Fibroblast of skin of left biceps (primary cell): ENCODE measurements at places on chromosomes 2 and 18.

GRCh38 chr2:151230627-151231140, 31.0 kb downstream of the RBM43 start:
- no peak for DNase-seq

DNA sequence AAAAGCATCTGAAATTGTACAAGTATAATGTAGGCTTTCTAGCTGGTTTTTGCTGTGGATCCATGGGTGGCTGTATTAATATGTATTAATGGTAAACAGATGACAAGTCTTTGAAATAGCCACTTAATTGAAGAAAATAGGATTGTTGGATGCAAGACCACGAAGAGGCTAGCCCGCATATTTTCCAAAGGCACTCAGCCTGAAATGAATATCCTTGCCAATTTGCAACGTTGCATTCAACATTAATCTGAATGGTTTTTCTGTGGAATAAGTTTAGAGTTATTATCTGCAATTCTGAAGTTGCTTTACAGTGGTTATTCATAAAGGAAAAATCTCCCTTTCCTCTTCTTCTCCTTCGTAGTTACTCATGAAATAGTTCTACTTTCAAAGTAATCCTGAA, 86.2 kb upstream of the SPATS2L start:
- DNase-seq, result no peak

- no peak for DNase-seq
Observed at GRCh38 chr18:63342206-63342605, 22.6 kb upstream of the BCL2 start.

DNA sequence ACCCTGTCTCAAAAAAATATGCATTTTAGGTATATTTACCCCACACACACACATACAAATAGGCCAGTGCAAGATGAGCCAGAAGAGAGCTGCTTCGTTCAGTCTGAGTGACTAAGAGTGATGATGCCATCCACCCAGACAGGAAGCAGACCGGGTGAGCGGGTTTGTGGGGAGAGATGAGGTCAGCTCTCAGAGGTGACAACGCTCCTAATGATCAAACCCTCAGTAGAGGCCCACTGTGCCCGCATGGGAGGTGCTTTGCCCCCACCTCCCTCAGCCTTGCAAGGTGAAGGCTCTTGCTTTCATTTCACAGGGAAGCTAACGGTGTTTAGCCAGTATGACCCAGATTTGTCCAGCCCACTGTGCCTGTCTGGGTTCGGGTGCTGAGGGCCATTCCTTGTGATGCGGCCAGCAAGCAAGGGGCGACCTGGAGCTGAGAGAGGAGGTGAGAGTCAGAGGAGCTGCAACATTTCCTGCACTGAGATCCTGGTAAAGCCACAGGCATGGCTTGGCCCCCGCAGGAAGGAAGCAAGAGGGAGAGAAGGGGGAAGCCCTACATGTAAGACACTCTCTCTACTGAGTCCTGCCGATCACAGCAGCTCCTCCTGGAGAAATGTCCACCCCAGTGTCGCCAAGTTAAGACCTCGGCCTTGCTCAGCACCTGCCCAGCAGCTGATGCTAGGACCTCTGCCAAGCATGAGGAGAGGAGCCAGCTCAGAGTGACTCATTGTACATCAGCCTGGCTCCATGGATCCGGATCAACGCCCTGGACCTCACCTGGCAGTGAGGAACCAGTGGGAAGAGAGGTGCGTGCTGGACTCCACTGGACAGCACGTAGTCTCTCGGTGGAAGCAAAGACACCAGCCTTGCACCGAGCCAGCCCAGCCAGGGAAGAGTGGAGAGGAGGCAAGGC, 37.0 kb downstream of the NIFK start:
- peak; percentile 24 for DNase-seq

GRCh38 chr2:144477281-144477956, 42.5 kb downstream of the ZEB2 start:
- no peak for DNase-seq

DNA sequence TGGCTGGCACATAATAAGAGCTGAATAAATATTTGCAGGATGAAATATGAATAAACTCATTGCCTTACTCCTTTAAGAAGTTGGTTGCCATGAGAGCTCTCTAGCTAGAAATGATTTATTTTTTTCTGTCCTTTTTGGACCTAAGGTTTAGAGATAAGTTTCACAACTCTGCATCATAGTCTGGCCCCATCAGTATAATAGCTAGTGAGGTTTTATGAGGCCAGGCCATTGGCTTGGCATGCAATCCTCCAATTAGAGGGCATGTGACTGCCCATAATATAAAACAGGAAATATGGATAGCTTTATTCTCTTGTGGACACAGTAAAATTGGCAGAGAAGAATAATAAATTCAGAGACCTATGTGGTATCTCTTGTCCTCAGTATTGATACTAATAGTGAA, 26.2 kb upstream of the INSIG2 start:
- DNase-seq, result no peak

GRCh38 chr2:69950241-69950640, 11.2 kb downstream of the ASPRV1 start:
- DNase-seq, result no peak

DNA sequence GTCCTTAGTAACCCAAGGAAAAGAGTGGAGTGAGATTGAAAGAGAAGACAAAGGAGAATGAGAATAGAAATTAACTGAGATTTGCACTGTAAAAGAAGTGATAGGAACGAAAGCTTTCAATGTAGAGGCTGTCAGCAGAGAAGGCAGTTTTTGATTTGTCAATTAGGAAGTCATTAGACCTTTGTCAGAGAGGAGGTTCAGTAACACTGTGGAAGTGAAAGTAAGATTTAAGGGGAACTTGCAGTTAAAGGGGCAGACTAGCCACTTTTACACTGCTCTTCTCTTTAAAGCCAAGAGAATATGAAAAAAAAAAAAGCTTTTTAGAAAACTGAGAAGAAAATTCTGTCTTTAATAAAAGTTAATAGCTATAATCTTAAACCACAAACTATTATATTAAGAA, 11.5 kb upstream of the KYNU start:
- no peak for DNase-seq

GRCh38 chr2:26542676-26543505, 65.0 kb upstream of the OTOF start:
- DNase-seq, result no peak

DNA sequence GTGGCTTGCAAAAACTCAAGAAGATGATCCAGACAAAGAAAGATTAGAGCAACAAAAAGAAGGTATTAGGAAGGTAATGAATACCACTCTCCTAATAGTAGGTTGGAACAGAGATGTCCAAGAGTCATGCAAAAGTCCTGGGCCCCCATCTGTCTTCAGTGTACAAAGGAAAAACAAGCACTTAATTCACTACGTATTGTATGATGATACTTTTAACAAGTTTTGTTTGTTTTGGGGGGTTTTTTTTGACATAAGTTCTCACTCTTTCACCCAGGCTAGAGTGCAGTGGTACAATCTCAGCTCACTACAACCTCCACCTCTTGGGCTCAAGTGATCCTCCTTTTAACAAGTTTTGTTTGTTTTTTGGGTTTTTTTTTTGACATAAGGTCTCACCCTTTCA, 80.6 kb upstream of the RTN4 start:
- no peak for DNase-seq

GRCh38 chr2:203972066-203972465, 35.5 kb downstream of the ICOS start:
- no peak for DNase-seq

DNA sequence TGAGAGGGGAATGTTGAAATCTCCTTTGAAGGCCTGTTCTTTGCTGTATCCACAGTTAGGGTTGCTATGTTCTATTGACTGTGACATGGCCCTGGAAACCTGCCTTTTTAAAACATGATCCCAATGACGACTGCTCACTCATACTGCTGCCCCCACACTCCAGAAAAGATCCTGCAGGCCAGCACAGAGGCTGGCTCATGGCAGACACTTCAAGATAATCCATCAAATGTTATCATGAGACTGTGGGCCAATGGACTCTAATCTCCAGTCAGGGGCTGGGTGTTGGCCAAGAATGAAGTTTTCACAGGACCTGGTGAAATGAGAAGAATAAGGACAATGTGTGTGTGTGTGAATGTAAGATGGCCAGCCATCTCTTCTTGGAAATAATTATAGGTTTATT, 59.0 kb upstream of the THOC1 start:
- no peak for DNase-seq
